Activated T-helper 9 cell treated with anti-CD3 and anti-CD28 coated beads, Interleukin-2, amount 50 U/mL, for 16 hours (primary cell): ENCODE measurements at places on chromosomes 3 and 15.

DNA sequence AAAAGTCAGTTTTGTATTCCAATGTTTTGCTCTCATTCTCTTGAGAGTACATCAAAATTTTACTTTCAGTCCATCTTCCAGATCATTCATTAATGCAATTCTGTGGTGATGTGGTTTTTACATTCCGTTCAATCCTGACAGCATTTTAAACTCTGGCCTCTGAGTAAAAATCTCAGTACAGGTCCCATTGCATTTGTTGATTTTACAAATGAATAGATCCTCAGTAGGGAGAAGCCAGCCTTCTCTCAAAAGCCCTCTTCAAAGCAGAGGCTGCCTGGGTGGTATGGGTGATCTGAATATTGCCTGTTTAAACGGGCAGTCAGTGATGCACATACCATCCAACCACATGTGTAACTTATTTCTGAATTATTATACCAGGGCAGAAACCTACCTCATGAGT, 72.5 kb upstream of the TSC22D2 start:
- no peak for DNase-seq

GRCh38 chr3:18751514-18751913, 326.4 kb upstream of the SATB1 start:
- no peak for DNase-seq

DNA sequence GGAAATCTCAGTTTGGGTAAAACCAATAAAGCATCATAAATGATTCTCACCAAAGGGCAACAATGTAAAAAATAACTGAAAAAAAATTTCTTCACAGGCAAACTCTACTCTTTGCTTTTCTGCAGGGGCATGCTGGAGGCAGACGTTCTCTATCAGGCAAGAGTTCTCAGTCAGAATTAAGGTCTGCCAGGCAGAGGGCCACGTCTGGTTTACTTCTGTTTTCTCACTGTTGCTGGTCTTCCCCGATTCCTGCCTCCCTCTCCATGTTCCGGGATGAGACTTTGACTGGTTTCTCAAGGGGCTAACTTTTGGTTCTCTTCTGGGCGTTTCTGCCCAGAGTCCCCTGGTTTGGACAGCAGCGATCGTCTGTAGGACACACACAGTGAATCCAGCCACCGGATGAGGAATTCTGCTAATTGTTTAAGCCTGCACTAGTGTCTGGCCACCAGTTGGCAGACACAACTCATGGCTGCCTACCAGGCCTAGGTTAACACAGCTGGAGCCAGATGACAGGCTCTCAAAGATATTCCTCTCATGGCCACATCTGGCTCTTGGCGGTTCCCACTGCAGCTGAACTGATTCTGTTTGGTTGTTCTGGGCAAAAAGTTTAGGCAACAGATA, 273.1 kb downstream of the FOXP1 start:
- DNase-seq, result no peak

GRCh38 chr3:182149594-182149993, 437.9 kb downstream of the SOX2 start:
- no peak for DNase-seq

- no peak for DNase-seq
These were observed 109.1 kb downstream of the NSUN3 start for GRCh38 chr3:94171954-94172353.

DNA sequence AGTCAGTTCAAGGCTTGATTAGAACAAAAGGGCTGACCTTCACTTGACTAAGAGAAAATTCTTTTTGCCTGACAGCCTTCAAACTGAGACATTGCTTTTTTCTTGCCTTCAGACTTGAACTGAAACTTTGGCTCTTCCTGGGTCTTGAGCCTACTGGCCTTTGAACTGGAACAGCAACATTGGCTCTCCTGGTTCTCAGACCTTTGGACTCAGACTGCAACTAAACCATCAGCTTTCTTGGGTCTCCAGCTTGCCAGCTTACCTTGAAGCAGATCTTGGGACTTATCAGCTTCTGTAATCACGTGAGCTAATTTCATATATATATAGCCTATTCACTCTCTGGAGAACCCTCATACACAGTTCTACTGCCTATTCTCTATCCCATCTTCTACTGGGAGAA, 19.5 kb upstream of the WDR49 start:
- DNase-seq, result no peak
